NCI-H2081 (cell line): ENCODE measurements at places on chromosomes 4 and X.

DNA sequence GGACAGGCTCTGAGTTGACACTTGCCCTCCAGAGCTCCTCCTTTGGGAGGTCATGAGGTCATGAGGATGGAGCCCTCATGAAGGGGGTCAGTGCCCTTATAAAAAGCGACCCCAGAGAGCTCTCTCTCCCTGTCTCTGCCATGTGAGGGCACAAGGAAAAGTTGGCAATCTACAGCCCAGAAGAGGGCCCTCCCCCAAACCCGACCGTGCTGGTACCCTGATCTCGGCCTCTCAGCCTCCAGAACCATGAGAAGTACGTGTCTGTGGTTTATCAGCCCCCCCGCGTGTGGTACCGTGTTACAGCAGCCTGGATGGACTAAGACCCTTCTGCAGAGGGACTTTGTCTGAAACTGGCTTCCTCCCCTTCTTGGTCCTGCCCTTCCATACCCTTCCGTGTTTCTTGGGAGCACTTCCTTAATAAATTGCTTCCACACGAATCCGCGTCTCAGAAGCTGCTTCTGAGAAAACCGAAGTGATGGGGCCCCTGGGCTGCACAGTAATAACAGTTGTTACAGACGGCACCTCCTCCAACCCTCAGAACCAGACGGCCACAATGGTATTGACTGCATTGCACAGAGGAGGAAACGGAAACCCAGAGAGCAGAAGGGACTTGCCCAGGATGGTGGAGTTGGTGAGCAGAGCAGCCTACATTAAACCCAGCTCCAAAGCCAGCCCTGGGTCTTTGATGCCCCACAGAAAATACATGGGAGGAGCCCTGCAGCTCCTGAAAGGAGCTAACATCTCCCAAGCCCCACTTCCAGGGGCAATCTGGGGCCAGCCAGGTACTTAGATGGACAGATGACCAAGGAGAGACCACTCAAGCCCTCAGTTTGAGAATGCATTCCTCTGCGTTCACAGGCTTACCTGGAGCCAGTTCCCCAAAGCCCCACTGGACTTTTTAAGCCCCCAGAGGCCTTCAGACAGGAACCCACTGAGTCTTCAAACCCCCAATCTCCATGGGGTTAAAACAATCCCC lies 242.7 kb downstream of the BCOR start:
- no peak for DNase-seq

DNA sequence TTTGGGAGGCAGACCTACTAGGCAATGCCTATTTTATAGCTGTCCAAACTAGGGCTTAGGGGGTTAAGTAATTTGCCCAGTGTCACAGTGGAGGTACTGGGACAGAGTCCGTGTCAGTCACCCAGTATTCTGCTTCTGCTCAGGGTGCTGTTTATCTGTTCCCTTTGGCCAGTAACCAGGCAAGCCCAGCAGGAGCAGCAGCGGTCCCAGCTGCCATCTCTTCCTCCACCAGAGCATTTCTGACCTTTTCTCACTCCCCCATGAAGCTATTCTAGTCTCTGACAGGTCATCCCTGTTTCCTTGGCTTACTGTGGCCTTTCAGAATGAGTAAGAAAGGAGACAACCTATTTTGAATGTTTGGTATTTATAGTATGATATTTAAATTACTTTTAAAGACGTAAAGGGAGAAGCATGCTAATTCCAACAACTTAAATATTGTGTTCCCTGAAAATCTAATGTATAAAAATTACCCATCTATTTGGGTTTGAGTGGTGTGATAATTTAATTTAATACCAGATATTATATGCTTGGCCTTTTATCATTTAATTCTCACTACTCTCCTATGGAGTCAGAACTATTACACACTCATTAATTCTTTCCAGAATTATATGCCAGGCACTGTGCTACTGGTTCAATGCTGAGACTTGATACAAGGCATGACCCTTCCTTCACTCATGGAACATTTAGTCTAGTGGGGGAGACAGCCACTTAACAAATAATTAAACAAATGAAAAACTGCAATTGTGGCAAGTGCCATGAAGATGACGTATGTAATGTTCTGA lies 60.6 kb downstream of the RPS6KA3 start:
- no peak for DNase-seq

GRCh38 chr4:57078685-57079521 lies 31.3 kb downstream of the IGFBP7 start:
- DNase-seq: peak; percentile 53

- DNase-seq: no peak
Measured at GRCh38 chrX:131405497-131405896, 116.4 kb upstream of the IGSF1 start.

GRCh38 chr4:134533068-134533467 lies 331.5 kb upstream of the PABPC4L start:
- no peak for DNase-seq

DNA sequence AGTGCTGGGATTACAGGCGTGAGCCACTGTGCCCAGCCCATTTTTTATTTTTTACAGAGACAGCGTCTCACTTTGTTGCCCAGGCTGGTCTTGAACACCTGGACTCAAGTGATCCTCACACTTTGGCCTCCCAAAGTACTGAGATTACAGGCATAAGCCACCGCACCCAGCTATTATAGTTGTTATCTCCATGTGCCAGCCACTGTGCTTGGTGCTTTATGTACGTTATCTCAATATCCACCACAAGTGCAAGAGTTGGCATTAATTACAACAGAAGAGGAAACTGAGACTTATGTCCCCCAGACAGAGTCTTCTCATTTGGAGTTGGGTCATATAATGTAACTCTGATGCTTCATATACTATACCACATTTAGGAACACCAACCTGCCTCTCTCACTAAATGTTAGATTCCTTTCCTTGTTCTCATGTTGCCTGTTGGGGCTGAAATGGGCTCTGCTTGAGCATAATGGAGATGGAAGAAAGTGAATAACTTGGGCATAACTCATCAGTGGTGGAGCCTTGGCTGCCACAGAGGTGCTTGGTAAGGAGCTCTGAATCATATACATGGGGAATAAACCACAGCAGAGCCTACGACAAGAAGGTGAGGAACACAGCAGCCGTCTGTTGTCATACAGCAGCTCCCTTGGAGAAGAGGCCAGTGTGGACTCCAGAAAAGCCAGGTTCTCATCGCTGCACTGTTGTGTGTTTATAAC lies 84.3 kb downstream of the SPRY1 start:
- no peak for DNase-seq

DNA sequence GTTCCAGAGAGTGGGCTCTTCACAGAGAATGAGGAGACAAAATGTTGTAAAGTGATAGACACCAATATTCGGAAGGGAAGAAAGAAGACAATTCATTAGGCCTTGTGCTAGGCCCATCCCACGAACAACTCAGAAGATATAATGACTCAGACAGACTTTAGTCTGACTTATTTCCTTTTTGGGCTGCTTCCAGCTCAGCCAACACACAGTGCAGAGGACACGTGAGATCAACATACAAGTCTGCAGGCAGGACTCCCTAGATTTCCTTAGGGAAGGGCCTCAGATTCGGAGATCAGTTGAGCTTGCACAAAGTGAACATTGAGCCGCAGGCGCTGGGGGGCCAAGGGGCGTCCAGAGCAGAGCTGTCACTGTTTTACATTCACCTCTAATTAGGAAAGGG lies 290.7 kb upstream of the TENM3 start:
- no peak for DNase-seq

GRCh38 chrX:94051926-94052325 lies 377.9 kb downstream of the FAM133A start:
- DNase-seq: no peak

DNA sequence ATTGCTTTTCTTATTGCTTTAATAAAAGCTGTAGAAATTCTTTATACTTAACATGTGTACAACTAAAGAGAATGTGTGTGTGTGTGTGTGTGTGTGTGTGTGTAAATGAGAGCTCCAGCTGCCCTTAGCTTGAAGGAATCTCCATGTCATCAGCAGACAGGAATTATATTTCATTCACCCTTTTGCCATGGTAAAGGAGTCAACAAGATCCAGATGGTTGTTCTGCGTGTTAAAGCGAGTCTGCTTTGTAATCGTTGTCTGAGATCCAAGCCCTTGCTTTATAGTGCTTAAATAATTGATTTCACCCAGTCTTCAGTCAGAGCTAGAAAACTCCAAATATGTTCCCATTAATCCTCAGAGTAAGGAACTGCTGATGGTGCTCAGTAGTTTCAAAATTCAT lies 285.5 kb downstream of the PDGFC start:
- no peak for DNase-seq

GRCh38 chr4:174709526-174709925 lies 119.5 kb downstream of the GLRA3 start:
- DNase-seq: no peak

GRCh38 chr4:5203309-5203992 lies 152.2 kb downstream of the STK32B start:
- DNase-seq: no peak

DNA sequence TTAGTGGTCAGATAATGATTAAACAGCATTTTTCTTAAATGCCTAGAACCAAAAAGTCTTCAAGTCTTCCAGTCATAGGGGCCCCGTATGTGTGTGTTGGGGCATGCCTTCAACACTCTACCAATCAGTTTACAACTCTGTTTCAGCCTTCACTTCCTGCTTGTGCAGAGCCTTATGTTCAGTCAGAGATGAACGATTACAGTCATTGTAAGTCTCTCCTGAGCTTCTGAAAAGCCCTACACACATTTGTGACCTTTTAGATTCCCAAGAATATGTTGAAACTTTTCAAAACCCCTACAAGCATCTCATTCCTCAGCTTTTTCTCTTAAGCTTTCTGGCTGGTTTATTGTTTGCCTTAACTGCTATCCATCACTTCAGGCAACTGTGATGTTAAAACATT lies 591.2 kb downstream of the ZNF674 start:
- DNase-seq: no peak

GRCh38 chrX:16186380-16187007 lies 19.2 kb downstream of the MAGEB17 start:
- DNase-seq: no peak

GRCh38 chrX:17697191-17697590 lies 40.1 kb upstream of the SCML1 start:
- DNase-seq: no peak

DNA sequence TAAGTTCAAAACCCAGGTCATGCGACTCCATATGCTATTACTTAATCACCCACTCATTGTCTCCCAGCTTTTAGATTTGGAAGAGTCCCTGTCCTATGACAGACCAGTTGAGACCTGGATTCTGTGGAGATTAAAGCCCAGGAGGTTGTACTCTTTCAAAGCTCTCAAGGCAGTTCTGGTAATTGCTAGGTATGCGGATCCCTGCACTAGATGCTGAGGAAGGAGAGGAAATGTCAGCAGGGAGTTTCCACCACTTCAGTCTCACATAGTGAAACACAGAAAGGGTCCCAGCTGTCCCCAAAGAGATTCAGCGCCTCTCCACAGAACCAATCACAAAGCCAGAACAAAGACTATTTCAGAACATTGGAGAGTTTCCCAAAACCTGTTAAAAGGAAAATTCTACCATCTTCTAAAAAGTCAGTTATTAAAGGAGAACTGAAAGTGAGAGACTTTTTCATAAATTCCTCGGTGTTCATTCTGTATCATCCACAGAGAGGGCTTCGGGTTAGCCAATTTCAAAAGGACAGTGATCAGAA lies 53.4 kb downstream of the IRF2 start:
- DNase-seq: no peak

GRCh38 chrX:633043-633984 lies 2.7 kb downstream of the SHOX start:
- no peak for DNase-seq

- DNase-seq: peak; percentile 91
Measured at GRCh38 chr4:182724414-182724813, 192.8 kb downstream of the DCTD start.

- peak; percentile 25 for DNase-seq
Measured at GRCh38 chrX:85109235-85109634, 105.6 kb downstream of the APOOL start.

GRCh38 chrX:38124000-38124399 lies 96.7 kb downstream of the SRPX start:
- no peak for DNase-seq

DNA sequence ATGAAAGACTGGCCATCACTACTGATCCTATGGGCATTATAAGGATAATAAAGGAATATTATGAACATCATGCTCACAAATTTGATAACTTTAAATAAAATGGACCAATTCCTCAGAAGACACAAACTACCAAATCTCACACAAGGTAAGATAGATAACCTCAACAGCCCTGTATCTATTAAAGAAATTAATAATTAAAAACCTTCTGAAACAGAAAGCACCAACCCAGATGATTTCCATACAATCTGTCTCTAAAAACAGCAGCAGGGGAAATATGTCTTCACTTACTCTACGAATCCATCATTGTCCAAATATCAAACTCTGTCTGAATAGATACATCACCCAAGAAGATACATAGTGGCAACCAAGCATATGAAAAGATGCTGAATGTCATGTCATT lies 55.2 kb downstream of the LCORL start:
- DNase-seq: no peak

DNA sequence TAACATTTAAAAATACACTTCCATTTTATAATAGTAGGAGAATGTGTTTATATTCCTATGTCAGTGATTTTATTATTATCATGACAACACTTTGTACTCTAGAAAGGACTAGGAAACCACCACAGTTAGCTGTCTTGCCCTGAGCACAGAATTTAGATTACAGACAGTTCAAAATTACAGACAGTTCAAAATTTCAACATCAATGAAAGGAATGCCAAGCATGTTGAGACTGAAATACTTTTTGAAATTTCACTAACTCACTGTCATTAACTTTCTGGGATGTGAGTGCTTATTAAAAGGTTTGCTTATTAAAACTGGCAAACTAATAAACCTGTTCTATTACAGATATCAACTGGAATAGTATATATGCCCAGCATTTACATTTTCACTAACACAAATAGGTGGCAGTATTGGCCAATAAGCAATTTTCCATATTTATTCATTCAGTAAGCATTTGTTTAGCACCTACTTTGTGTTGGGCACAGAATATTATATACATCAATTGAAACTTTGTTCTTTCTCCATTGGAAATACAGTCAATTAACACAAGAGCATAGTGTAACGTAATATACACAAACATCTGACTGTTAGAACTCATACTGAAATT lies 179.4 kb downstream of the FBXW7 start:
- DNase-seq: no peak

DNA sequence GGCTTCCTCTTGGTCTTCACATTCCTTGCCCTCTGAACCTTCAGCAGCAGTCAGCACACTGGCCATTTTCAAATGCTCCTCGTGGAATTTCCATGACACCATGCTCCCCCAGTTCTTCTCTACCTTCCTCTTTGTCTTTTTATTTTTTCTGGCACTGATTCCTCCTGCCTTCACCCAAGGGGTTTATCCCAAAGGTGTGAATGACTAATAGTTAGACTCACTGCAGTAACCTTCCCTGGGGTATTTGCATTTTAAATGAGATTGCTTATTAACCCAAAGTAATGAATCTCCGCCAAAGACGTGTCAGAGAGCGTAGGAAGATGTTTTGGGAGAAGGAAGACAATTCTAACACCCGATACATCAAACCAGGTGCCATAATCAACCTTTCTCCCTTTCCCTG lies 36.2 kb downstream of the CD40LG start:
- DNase-seq: no peak

DNA sequence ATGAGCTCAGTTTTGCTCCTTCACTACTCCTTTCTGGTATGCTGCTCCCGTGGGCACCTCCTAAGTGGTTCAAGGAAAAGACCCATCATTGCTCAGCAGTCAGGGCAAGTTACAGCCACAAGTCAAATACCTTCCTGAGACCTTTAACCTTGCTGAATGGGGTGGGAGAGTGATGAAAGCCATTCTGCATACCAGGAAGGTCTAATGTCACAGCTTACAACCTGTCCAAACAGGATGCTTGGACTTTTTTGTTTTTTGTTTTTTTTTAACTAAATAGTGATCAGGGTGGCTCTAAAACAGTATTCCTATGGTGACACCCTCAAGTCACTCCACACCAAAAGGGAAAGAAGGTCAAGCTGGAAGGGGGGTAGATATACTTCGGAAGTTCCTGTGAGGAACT lies 93.1 kb downstream of the GPC3 start:
- DNase-seq: no peak
